ENCODE measurements at places on chromosomes 2 and 18. TPM values are rescaled to one million over a fixed set of nuclear protein-coding genes. Genes with fewer than 3 reads are reported as not detected.

The KIF5C gene
- 503 TPM for total RNA-seq

The SFTPB gene
- total RNA-seq = not detected

The DCDC2C gene
- total RNA-seq = not detected

The RASGRP3 gene
- 63.5 TPM for total RNA-seq

The SP140 gene
- 7.5 TPM for total RNA-seq

The ANKRD23 gene
- total RNA-seq = 8.6 TPM

The DNAJC5G gene
- total RNA-seq = 6.8 TPM

The PARD6G gene
- total RNA-seq = 4.3 TPM

The DOK6 gene
- total RNA-seq = 50.6 TPM

The REEP1 gene
- total RNA-seq = 52.3 TPM

The FER1L5 gene
- total RNA-seq = 1.6 TPM

The RPRM gene
- 11.0 TPM for total RNA-seq

The IL36A gene
- total RNA-seq = not detected

The MAL gene
- 118 TPM for total RNA-seq

The RAX gene
- not detected for total RNA-seq

The C2orf78 gene
- total RNA-seq = not detected

The SFXN5 gene
- 188 TPM for total RNA-seq

The TBR1 gene
- total RNA-seq = 124 TPM

The SDC1 gene
- 2.1 TPM for total RNA-seq

The EML6 gene
- 32.3 TPM for total RNA-seq

The NAGK gene
- total RNA-seq = 118 TPM

The CCNYL1 gene
- total RNA-seq = 18.1 TPM

The PROKR1 gene
- 0.11 TPM for total RNA-seq

The DSC1 gene
- total RNA-seq = 0.30 TPM

The SPATA3 gene
- total RNA-seq = 0.63 TPM

The CIB4 gene
- total RNA-seq = not detected

The LYPD1 gene
- 6.9 TPM for total RNA-seq

The ABCG5 gene
- 0.29 TPM for total RNA-seq

The AKAIN1 gene
- 4.9 TPM for total RNA-seq

The ANO7 gene
- 5.4 TPM for total RNA-seq

The GRP gene
- total RNA-seq = not detected
